Dorsolateral prefrontal cortex (tissue), 122 donors: ENCODE measurements at places on chromosomes 4 and X.

DNA sequence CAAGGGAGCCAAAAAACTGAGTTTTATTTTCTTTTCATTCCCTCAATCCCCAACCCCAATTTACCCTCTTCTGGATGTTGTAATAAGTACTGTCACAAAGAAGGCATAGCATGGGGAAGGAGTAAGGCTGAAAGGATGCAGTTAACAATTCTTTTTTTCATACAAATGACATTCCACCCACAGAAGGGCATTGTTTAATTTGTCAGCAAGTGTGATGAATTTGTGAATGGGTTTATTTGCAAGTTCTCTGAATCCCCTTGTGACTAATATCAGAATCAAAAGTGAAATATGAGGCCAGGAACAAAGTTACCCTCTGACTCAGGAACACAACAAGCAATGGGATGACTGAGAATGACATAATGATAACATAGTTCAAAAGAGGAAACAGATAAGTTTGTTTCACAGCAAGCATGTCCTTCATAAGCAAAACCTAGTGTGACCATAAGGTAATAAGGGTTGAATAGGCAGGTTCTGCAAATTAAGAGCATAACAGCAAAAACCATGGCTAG is 2.1 kb downstream of the GEMIN8 start:
- no peak for DNase-seq

DNA sequence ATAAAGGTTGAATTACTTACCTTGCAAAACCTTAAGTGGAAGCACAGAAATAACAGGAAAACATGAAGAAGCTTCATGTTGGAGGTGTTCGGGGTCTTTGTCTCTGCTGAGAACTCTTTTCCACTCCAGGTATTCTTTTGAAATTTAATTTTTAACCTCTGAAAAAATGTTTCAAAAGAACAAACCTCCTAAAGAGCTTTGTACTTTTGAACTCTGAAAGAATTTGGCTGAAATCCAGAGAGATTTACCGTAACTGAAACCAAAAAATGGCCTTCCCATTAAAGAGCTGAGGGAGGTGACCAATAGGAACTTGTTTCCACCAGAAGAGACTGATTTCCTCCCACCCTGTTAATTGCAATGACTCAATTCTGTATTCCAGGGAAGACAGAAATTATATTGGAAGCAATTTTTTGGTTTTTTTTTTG is at the start of gene CFI:
CFI (minus strand) TSS at position 105 of the 425 bp plus-strand sequence; CDS start at position 77, 28 bp downstream.
- no peak for DNase-seq

GRCh38 chr4:4364486-4365208 is 22.3 kb upstream of the NSG1 start:
- DNase-seq: no peak

- no peak for DNase-seq
Measured at GRCh38 chrX:18828832-18829404, 121.5 kb downstream of the PPEF1 start.

DNA sequence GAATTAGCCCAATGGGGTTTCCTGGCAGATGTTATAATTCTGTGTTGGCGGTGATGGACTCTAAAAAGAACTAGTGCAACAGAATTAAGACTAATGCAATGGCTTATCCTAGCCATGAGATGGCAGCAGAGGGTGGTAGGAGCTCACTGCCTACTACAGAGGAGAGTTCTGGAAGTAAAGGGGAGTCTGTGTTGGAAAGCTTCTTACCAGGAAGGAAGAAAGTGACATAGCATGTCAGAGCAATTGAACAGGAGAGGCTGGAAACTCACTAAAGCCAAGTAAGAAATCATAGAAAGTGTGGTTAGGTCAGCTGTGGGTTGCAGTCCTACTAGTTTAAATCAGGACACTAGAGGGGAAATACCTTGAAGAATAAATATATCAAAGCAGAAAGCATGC is 6.3 kb upstream of the TRPC5OS start:
- no peak for DNase-seq
